ENCODE measurements at places on chromosomes 16 and 17. TPM values are rescaled to one million over a fixed set of nuclear protein-coding genes. Genes with fewer than 3 reads are reported as not detected.
A peak's percentile ranks its signal among the peaks of the same experiment; 100 is the strongest.

GRCh38 chr16:67632415-67633172, 12.3 kb upstream of the CARMIL2 start:
- DNase-seq = no peak

DNA sequence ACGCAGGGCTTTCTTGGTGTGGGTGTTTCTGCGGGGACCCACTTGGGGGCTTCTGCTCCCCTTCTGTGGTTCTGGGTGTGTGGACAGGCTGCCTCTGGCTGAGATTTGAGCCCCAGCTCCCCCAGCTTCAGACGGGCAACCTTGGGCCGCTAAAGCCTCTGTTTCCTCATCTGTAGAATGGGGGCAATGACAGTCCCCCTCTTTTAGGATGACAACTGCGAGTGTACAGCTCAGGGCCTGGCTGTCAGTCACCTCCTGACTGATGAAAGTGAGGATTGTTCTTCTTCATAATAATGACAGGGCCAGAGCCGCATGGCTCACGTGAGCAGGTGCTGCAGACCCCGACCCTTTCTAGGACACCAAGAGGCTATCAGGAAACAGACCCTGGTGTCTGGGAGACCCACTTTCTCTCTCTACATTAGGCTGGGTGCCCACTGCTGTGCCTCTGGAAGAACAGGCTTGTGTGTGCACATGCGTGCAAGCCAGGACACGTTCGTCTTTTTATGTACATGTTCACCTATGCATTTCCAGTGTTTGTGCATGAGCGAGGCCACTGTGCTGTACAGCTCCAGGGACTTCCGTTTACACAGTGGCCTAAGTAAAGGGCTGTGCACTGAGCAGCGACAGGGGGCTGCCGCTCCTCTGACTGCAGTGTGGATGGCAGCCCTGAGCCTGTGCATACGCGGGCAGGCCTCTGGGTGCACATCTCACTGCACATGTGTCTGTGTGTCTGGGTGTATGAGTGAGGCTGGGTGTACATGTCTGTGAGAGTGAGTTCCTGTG, 4.6 kb downstream of the SPNS3 start:
- no peak for DNase-seq

GRCh38 chr16:46774743-46775177, 26.6 kb upstream of the MYLK3 start:
- no peak for DNase-seq

- DNase-seq = peak; percentile 58
Measured at GRCh38 chr16:77574867-77575624, 140.2 kb upstream of the ADAMTS18 start.

- DNase-seq = peak; percentile 90
Measured at GRCh38 chr17:2468270-2468669, 43.4 kb downstream of the METTL16 start.

DNA sequence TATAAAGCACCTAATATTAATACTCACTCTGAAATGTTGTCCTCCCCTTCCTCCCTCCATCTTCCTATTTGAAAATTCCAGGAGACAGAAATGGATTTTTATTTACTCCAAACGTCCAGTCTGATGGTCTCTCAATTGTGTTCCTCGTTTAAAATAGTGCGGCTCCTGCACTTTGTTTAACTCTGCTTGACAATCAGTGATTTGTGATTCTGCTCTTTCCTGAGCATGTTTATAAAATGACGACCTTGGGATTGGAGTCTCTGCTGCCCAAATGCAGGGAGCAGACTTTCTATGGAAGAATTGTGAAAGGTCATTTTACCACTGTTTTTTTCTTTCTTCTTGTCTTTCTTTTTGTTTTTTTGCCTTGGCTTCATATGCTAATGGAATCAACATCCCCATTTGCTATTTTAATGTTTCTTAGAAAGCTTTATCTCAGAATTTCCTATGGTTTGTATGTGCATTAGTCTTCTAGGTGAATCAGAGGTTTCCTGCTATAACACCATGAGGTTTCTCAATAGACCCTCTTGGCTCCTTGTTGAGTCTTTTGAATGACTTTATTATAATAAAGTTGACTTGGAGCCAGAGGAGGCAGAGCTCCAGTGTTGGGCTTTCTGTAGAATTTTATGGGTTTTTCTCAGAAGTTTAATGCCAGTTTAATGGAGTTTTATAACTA, 376.5 kb downstream of the CDH11 start:
- no peak for DNase-seq

- DNase-seq = no peak
Measured at GRCh38 chr16:57817680-57818079, 15.4 kb upstream of the KIFC3 start.

DNA sequence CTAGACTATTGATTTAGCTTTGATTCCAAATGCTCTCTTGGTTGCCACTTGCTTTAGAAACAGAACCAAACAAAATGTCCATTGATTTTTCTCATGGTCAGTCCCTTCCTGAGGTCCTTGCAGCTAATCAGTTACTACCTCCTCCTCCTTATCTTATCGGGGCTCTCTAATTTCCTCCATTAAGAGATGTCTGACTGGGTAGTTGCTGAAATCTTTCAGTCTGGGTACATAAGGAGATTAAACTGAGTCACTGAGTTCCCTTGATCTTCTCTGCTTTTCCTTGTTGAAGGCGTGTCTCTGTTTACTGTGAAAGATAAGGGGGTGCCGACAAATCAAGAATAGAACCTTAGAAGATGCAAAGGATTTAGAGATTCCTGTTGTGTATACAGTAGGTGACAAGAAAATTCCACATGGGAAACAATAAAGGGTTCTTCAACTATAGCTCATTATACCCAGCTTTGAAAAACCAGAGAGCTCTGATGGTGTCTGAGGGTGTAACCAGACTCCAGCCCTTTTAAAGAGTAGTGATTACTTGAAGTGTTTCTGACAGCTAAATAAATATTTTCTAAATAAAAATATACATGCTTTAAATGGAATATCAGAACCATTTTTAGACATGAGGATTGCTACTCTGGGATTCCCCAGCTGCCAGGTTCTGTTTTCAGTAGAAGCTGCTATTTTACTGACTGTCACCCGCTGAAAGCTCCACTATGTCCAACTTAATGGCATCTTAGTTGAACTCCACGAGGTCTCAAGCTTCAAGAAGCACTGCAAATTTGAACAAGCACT, 791.3 kb upstream of the SOX9 start:
- peak; percentile 5 for DNase-seq

DNA sequence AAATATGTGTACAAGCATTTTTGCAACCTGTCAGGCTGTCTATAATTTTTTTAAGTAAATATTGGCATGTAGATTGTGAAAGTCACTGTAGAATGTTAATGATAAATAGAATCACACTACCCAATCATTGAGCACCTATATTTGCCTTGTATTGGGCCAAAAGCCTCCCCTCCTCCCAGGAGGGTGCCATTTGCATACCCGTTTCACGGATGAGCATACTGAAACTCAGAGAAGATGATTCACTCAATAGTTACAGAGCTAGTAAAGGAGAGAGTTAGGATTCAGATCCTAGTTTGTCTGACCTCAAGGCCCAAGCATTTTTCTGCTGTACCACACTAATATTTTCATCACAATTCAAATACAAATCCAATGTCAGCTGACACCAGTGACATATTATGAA, 299.7 kb upstream of the CDH11 start:
- DNase-seq = no peak

DNA sequence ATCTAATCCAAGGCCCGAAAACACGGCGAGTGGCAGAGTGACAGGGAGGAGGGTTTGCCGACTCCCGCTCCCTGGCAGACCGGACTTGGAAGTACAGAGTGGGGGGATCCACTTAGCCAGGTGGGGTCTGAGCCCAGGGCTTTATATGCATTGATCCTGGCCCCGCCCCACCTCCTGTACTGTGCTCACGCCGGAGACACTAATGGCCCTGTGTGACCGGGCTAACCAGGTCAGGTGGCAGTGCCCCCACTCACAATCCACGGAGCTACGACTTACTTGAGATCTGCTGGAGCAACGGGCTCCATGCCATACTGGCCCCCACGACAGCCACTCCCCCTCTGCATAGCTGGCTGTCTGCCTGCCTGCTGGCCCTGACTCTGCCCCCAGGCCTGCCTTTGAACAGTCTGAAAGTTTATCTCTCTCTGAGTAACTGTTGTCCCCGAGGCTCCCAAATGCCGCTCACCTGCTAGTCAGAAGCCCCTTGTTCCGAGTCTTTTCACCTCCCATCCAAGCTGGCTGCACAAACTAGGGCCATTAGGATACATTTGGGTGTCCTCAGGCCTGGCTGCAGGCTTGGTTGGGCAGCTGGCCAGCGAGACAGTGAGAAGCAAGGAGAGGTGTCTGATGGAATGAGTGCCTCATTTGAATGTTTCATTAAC, 28.0 kb downstream of the CACNA1G start:
- peak; percentile 11 for DNase-seq

G6PC1 gene
- total RNA-seq = not detected

IRX3 gene
- total RNA-seq = 9.2 TPM

ENGASE gene
- 8.4 TPM for total RNA-seq

ALG1 gene
- 36.5 TPM for total RNA-seq

KRT12 gene
- not detected for total RNA-seq

TEKT5 gene
- total RNA-seq = not detected

HYDIN gene
- total RNA-seq = not detected

FBXW10 gene
- 0.11 TPM for total RNA-seq
